ENCODE measurements at places on chromosomes 2 and 18. TPM values are rescaled to one million over a fixed set of nuclear protein-coding genes. Genes with fewer than 3 reads are reported as not detected.

SLC11A1 gene
- total RNA-seq, result 0.09 TPM

AQP4 gene
- total RNA-seq, result not detected

REG3A gene
- not detected for total RNA-seq

CRYGC gene
- total RNA-seq, result not detected

SPDYA gene
- 6.5 TPM for total RNA-seq

MATN3 gene
- 1.1 TPM for total RNA-seq

SH3BP4 gene
- total RNA-seq, result 49.7 TPM

RGPD3 gene
- 0.45 TPM for total RNA-seq

LRRTM1 gene
- total RNA-seq, result not detected

FSHR gene
- total RNA-seq, result not detected

KHK gene
- 1.7 TPM for total RNA-seq

SERPINB3 gene
- not detected for total RNA-seq

All from fibroblast of the aortic adventitia (primary cell).